Upper lobe of left lung (tissue), 6 donors: ENCODE measurements at places on chromosomes 3 and 15. TPM values are rescaled to one million over a fixed set of nuclear protein-coding genes. Genes with fewer than 3 reads are reported as not detected.

DNA sequence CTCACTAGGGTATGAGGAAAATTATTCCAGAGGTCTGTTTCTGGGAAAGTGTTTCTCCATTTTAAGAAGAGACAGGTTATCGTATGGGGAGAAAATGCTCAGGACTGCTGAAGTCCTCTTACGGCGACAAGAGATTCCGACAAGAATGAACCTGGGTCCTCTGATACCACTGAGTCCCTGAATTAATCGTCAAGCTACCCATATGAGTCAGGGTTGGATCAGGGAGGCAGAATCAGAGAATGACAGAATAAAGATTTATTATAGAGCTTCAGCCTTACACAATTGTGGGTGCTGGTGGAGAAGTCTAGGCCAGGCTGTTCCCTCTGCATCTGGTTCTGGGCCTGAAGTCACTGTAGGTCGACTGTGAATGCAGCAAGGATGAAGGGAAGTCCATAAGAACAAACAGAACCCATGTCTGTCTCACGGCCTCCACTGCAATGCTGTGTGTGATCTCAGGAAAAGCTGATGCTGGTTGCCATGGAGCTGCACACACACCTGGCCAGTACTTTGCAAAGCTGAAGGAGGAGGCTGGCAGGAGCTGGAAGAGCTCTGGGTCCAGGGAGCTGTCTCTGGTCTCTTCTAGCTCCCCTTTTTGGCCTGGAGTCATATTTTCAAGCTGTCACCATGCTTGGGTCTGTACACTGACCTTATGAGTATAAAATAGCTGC, 83.9 kb downstream of the HHLA2 start:
- H3K4me3 ChIP-seq = no peak overlapping the region
- DNase-seq = no peak
- no peaks in the 10 kb centered on the region for H3K27me3 ChIP-seq
- H3K4me1 ChIP-seq = no peaks in the 10 kb centered on the region
- H3K36me3 ChIP-seq = no peaks in the 10 kb centered on the region

GRCh38 chr3:169818316-169818715, 5.6 kb upstream of the LRRC34 start:
- H3K4me1 ChIP-seq = peaks cover 9% of the 10 kb centered on the region
- H3K4me3 ChIP-seq = no peak overlapping the region
- no peaks in the 10 kb centered on the region for H3K36me3 ChIP-seq
- no peak for DNase-seq

DNA sequence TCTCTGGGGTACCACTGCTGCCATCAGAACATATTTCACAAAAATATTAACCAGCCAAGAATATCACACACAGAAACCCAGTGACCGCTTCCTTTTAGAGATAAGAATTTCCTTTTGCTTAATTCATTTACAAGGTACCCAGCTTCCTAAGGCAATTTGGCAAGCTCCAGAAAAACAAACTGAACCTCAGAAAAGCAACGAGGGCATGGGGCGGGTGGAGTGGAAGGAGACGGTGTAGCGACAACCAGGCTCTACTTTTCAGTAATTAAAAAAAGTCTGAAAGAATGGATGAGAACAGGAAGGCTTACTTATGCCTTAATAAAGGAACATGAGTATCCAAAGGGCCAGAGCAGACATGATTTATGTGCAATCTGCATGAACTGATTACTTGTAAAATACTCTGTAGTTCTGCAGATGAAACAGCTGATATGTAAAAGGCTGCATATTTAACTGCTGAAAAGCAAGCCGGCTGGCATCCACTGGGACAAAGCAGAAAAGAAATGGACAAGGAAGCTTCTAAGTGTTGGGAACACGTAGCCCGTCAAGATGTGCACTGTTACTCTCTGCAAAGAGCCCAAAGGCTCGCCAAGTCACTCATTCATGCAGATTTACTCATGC, 18.6 kb downstream of the RFTN1 start:
- peaks cover 15% of the 10 kb centered on the region for H3K4me1 ChIP-seq
- no peaks in the 10 kb centered on the region for H3K36me3 ChIP-seq
- H3K4me3 ChIP-seq = no peak overlapping the region

- no peaks in the 10 kb centered on the region for H3K36me3 ChIP-seq
- no peaks in the 10 kb centered on the region for H3K4me1 ChIP-seq
- H3K27me3 ChIP-seq = no peaks in the 10 kb centered on the region
- no peak for DNase-seq
- no peak overlapping the region for H3K4me3 ChIP-seq
- no peak overlapping the region for H3K27ac ChIP-seq
Observed at GRCh38 chr15:71057581-71057980, 57.7 kb upstream of the THSD4 start.

SPINK8 gene
- total RNA-seq = not detected

DNA sequence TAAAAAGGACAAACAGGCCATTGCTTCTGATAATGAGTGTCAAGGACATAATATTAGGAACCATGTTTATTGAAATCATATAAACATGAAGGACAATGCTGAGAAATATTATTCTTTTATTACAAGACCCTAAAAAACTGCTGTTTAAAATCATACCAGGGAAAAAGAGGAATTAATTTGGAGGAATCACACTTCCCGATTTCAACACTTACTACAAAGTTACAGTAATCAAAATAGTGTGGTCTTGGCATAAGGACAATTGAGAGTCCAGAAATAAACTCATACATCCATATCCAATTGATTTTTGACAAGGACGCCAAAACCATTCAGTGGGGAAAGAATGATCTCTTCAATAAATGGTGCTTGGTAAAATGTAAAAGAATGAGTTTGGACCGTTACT, 13.0 kb downstream of the CYP1A1 start:
- no peak overlapping the region for H3K27ac ChIP-seq
- DNase-seq = no peak
- H3K4me3 ChIP-seq = no peak overlapping the region
- H3K27me3 ChIP-seq = no peaks in the 10 kb centered on the region
- H3K36me3 ChIP-seq = no peaks in the 10 kb centered on the region

DNA sequence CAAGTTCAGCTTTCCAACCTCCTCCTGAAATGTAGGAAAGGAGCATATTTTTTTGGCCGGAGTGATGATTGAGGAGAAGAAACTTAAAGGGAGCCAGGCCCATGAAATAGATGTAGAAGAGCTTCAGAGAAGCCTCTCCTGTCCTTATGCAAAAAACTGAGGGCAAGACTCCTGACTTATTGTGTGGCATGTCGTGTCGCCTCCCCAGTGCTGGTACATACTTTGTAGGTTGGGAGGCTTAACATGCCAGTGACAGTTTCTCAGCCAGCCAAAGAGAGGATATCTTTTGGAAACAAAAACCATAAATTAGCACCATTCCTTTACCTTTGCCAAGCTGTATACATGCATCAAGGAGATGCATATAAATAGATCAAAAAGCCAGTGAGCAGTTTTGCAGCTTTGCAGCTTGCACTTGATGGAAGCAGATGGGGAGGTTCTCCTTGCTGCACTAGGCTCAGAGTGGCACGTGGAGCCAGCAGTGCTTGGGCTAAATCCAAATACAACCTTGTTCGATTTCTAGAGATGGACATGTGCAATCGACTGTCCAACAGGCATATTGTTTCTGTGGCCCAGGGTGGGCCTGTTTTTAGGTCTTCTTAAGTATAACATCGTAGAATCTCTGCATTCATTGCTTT, 10.2 kb downstream of the SLCO3A1 start:
- peaks cover 86% of the 10 kb centered on the region for H3K4me1 ChIP-seq
- no peak for DNase-seq
- no peaks in the 10 kb centered on the region for H3K36me3 ChIP-seq
- no peaks in the 10 kb centered on the region for H3K27me3 ChIP-seq
